Mucosa of descending colon (tissue), 3 donors: ENCODE measurements at places on chromosomes 4 and X. TPM values are rescaled to one million over a fixed set of nuclear protein-coding genes. Genes with fewer than 3 reads are reported as not detected.

Gene NPFFR2
- not detected for total RNA-seq

Gene RAB40A
- total RNA-seq: 0.28 TPM

Gene ADAM29
- total RNA-seq: not detected

Gene NOX1
- 96.7 TPM for total RNA-seq

Gene MID1
- total RNA-seq: 48.8 TPM

Gene NLGN4X
- 6.2 TPM for total RNA-seq

Gene ADGRG4
- 0.03 TPM for total RNA-seq

Gene HTN1
- not detected for total RNA-seq

Gene PLP1
- total RNA-seq: 3.7 TPM

Gene TAF7L
- total RNA-seq: 0.41 TPM

Gene ASB12
- total RNA-seq: 0.39 TPM

Gene PPBP
- not detected for total RNA-seq

Gene TTC29
- not detected for total RNA-seq

Gene CXCL8
- total RNA-seq: 0.78 TPM

Gene NEXMIF
- 1.7 TPM for total RNA-seq

Gene GLUD2
- 0.24 TPM for total RNA-seq

Gene GAB1
- total RNA-seq: 62.3 TPM

Gene HMGN5
- 5.8 TPM for total RNA-seq

Gene CORIN
- total RNA-seq: 0.52 TPM

Gene RADX
- total RNA-seq: 1.7 TPM

Gene SPOCK3
- total RNA-seq: 3.6 TPM

Gene MAP7D3
- 4.4 TPM for total RNA-seq

Gene MED12
- 34.4 TPM for total RNA-seq

Gene POF1B
- total RNA-seq: 46.1 TPM

Gene CTAG2
- not detected for total RNA-seq

Gene AR
- total RNA-seq: 4.6 TPM

Gene FMR1NB
- total RNA-seq: not detected

Gene ZFP42
- not detected for total RNA-seq

Gene ABHD18
- total RNA-seq: 15.2 TPM

Gene LRRC66
- 5.4 TPM for total RNA-seq

Gene CCDC120
- 12.5 TPM for total RNA-seq
